Erythroblast (primary cell): ENCODE measurements at places on chromosomes 3 and 15.

DNA sequence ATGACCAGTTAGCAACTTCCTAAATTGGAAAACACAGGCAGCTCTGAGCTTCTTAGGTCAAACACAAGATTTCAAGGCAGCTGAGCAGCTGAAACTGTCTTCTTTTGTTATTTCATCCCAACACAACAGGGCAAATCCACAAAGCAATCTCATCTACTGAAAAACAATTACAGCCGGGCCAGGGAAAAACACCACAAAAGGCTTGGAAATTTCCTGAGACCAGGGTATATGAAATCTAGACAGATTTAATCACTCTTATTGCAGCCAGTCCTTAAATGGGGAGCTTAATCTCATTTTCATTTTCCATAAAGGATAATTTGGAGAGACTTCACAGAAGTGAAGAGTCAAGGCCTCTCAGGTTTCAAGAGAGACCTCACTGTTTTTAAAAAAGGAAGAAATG is 181.8 kb downstream of the SSR3 start:
- no peak for DNase-seq

DNA sequence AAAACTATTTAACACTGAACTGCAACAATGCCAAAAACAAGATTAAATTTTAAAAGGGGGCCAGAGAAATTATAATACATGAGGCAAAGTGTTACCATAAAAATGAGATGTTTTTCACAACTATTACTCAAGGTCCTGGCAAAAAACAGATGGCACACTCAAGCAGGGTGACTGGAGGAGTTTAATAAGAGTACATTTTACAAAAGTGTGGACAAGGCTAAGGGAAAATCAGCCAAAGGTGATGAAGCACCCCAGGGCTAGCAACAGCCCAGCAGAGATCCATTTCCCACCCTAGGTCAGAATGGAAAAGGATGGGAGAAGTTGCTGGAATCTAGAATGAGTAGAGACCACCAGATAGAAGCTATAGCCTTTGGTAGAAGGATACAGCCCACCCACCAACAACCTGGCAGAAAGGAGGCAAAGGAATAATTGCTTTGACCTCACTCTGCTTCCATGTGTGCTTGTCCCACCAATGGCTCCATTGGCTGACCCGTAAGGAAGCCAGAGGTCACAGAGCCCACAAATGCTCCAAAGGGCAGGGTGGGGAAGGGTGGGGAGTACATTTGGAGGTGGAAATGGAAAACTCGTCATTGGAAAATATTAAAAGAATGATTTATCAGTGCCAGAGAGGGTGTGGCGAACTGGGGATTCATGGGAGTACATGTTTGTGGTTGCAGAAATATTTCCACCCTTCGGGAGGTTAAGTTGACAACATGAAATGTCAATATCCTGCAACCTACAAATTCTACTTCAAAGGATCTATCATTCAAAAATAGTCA is 161.0 kb upstream of the UBE2E2 start:
- DNase-seq: no peak

- no peak for DNase-seq
Measured at GRCh38 chr15:38620851-38621594, 56.4 kb upstream of the RASGRP1 start.

DNA sequence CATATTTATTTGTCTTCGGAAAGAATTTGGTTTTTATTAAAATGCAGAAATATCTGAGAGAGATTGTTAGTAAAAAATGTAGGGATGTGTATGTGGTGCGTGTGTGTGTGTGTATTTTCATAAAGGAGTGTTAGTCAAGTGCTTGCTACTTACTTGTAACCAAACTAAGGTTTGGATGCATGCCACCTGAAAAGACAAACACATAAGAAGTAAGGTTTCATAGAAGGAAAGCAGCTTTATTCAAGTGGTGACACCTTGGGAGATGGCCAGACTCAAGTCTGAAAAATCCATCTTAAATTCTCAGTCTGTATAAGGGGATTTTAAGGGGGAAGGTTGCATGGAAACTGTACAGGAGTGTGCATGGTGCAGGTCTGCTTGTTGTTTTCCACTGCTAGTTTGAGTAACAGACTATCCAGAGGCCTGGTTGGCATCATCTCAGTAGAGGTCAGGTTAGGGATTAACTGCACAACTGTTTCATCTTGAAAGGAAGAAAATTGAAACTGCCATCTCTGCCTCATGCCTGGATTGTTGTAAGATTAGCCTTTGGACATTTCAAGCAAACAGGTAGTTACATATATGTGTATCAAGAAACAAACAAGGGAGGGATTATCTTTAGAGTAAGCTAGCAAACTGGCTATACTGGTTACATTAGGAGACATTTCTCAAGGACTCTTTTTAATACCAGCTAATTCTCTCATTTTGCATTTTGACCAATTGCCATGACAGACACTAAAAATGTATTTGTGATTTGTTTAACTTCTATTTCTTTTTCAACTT is 196.7 kb downstream of the EPHA6 start:
- no peak for DNase-seq

- no peak for DNase-seq
Measured at GRCh38 chr3:134430950-134431445, 54.8 kb downstream of the ANAPC13 start.

DNA sequence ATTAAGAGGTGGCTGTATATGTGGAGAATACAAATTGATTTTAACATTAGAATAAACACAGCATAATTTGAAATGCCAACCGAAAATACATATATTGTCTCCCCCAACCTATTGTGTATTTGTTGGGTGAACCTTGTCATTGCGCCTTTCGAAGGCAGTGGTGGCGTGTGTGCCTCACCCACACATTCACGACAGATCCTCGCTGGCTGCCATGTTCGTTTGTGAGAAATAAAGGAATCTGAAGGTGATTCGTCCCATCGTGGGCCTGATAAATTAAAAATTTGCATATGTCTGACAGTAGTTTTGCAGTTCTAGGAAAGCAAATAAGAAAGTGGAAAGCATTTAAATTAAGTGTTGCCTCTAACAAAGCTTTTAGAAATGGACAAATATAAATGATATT is 222.8 kb upstream of the TOPAZ1 start:
- no peak for DNase-seq

DNA sequence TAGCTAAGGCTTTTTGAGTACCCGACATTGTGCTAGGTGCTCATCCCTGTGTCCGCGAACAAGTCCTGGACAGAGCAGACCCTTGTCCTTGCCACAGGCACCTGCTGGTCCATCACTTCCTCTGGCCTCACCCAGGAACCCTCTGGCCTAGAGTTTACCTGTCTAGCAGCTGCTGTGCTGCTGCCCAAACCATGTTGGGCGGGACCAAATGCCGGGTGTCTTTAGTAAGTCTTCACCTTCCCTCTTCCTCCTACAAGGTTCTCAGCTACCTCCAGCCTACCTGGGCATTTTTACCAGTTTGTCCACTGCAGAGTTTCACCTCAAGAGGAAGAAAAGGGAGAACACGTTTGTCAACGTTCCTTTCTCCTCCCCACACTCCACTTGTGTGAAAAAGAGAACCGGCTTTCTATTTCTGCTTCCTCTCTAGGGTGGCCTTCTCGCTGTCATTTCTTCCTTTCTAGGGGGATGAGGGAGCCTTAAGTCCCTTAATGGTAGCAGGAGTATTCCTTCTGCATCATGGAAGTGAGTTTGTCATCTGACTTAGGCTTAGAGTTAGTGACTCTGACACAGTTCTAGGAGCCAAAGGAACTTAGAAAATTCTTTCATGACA is 80.4 kb upstream of the GCNT3 start:
- DNase-seq: no peak

DNA sequence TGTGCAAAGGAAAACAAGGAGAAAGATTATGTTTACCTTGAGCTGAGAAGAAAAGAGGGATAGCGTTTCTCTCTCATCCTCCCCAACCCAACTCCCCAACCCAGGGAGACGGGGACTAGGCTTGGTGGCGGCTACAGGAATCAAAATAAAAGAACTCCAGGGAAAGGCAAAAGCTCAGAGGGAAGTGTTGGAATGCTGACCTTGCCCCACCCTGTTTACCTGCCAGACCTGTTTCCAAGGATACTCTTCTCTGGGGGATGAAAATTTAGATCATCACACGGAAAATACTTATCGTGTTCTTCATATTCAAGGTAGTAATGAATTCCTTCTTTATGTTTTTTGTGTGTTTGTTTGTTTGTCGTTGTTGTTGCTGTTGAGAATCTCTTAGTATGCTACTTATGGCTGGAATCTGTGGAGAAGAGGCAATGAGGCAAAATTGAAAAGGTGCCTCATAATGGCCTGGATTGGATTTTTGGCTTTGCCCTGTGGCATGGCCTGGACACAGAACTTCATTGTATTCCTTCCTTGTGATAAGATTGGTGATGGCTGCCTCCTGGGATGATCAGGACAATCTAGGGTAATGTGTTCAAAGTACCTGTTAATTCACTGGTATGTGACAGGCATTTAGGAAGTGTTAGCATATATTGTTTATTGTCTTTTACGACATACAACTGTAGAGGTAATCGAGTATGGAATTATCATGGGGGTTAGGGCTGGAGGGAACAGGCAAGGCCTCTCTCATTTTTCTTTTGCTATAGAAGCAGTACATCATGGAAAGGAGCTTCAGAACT is 11.1 kb upstream of the TPRG1 start:
- DNase-seq: no peak

GRCh38 chr3:94162700-94163099 is 99.8 kb downstream of the NSUN3 start:
- no peak for DNase-seq

- DNase-seq: no peak
Measured at GRCh38 chr15:59694779-59695178, 5.7 kb upstream of the BNIP2 start.

- no peak for DNase-seq
Measured at GRCh38 chr3:37661615-37662306, 199.9 kb upstream of the CTDSPL start.

- peak; percentile 81 for DNase-seq
Measured at GRCh38 chr3:160413613-160414248, 14.3 kb downstream of the SMC4 start.

DNA sequence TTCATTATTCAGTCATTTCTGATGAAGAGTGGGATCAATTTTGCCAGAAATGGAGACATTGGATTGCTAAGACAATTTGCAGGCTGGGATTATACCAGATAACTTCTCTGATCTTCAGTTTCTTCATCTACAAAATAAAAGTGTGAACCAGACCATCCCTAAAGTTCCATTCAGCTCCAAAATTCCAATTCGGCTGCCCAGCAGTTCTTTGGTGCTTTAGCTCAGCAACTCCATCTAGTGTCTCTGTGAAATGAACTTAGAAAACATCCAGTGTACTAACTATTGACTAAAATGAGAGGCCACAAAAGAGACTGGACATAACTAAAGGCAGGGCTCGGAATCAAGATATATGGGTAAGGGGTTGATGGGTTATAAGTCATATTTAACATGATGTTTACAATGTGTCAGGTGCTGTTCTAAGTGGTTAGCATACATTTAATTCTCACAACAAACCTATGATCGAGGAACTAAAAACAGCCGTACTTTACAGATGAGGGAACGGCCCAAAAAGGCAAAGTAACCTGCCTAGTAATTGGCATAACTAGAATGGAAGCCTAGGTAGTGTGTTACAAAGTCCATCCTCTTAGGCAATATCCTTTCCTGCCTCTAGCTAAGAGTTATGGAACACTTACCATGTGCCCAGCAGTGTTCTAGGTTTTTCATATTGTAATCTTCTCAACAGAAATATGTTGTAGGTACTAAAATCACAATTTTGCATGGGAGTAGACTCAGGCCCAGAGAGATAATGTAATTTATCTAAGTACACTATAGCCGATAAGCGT is 17.0 kb downstream of the THAP10 start:
- DNase-seq: no peak

DNA sequence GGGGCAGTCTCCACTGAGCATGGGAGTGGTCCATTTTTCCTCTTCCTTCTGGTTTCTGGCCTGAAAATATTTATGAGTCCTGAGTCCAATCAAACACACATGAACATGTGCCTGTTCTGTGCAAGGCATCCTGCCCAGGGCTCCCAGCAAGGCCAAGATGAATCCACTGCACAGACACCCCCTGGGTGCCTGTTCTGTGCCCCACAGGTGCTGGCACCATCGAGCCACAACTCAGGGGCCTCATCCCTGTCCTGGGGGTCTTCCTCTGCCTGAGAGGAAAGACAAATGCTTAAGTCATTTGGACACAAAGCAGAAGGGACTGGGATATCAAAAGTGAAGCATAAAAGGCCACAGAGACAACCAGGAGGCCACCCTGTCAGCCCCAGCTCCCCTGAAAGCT is 87.4 kb upstream of the IQSEC1 start:
- no peak for DNase-seq
